MCF 10A (cell line): ENCODE measurements at places on chromosomes 3 and 15. TPM values are rescaled to one million over a fixed set of nuclear protein-coding genes. Genes with fewer than 3 reads are reported as not detected.

GRCh38 chr15:64800476-64800875 is 25.0 kb downstream of the PIF1 start:
- DNase-seq, result no peak

SUCNR1 gene
- not detected in 2 replicates for total RNA-seq

- DNase-seq, result no peak
These were observed 41.8 kb downstream of the AQR start for GRCh38 chr15:34927726-34928125.

- no peak for DNase-seq
These were observed 116.1 kb downstream of the FAM43A start for GRCh38 chr3:194801461-194802432.

- DNase-seq, result no peak
These were observed 1089.8 kb downstream of the TUSC7 start for GRCh38 chr3:117799387-117799735.

GRCh38 chr15:59371458-59372351 is 966 bp downstream of the MYO1E start:
- peak; percentile 54 for DNase-seq

POPDC2 gene
- 0.91 and 0.93 TPM in 2 replicates for total RNA-seq

SPINK8 gene
- total RNA-seq, result not detected in 2 replicates

GRCh38 chr3:62237286-62237948 is 135.9 kb downstream of the FEZF2 start:
- no peak for DNase-seq

GRCh38 chr3:136604961-136605360 is 147.2 kb downstream of the STAG1 start:
- DNase-seq, result no peak

FBXL2 gene
- 9.6 and 9.8 TPM in 2 replicates for total RNA-seq

GRCh38 chr3:159992589-159992988 is 4.0 kb downstream of the IL12A start:
- no peak for DNase-seq

DNA sequence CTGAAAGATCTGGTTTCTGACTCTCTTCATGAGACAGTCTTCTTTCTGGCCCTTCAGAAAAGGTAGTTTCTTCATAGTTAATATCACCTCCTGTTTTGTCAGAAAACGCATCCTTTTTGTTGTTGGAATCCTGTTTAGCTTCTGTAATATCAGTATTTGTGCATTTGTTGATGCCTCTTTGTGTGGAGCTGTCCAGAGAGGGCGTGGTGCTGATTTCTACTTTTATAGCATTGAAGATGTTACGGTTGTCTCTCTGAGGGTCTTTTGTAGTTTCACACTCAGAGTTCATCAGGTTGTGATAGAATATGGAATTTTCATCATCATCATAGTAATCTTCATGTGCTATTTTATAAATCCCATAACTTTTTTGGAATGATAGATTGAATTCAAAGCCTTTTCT is 8.9 kb downstream of the GPR149 start:
- DNase-seq, result peak; percentile 53

FETUB gene
- 0.47 TPM in 1 of 2 replicates, not detected in the other for total RNA-seq

- DNase-seq, result no peak
These were observed 2.9 kb upstream of the TNK2 start for GRCh38 chr3:195911041-195911945.
